ENCODE measurements at places on chromosomes 16 and 17. TPM values are rescaled to one million over a fixed set of nuclear protein-coding genes. Genes with fewer than 3 reads are reported as not detected.
A peak's percentile ranks its signal among the peaks of the same experiment; 100 is the strongest.

TNFRSF17 gene
- not detected for total RNA-seq

GRCh38 chr17:77419547-77420094 lies 278.9 kb downstream of the SEC14L1 start:
- no peak overlapping the region for H3K4me3 ChIP-seq
- H3K27me3 ChIP-seq, result no peaks in the 10 kb centered on the region
- H3K36me3 ChIP-seq, result no peaks in the 10 kb centered on the region

- H3K27ac ChIP-seq, result no peak overlapping the region
- H3K4me3 ChIP-seq, result no peak overlapping the region
- H3K4me1 ChIP-seq, result no peaks in the 10 kb centered on the region
- H3K36me3 ChIP-seq, result no peaks in the 10 kb centered on the region
Observed at GRCh38 chr16:85117418-85117817, 5.1 kb upstream of the CIBAR2 start.

GRCh38 chr17:3763777-3764170 lies 37.2 kb downstream of the ITGAE start:
- no peak overlapping the region for H3K4me3 ChIP-seq
- H3K27ac ChIP-seq, result no peak overlapping the region
- H3K4me1 ChIP-seq, result no peaks in the 10 kb centered on the region
- no peak for DNase-seq
- no peaks in the 10 kb centered on the region for H3K36me3 ChIP-seq

DNA sequence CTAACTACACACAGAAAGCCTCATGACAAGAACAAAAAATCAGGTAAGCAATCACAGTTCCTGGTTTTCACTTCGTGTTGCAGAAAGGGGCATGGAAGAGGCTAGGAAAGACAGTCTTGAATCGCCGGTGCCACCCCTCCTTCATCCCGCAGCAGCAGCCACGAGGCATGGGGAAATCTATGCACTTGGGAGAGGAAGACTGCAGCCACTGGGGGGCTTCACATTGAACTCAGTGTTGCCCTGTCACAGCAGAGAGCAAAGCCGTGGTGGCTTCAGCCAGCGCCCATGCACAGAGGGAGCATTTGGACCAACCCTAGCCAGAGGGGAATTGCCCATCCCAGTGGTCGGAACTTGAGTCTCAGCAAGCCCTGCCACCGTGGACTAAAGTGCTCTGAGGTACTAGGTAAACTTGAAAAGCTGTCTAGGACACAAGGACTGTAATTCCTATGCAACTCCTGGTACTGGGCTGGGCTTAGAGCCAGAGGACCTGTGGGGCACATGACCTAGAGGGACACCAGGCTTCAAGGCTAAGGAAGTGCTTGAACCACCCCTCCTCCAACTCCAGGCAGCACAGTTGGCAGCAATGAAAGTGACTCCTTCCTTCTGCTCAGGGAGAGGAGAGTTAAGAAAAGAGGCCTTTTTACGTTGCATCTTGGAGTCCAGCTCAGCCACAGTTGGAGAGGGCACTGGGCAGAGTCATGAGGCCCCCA lies 35.2 kb upstream of the ATP2C2 start:
- no peak overlapping the region for H3K4me3 ChIP-seq
- H3K4me1 ChIP-seq, result no peaks in the 10 kb centered on the region
- H3K27me3 ChIP-seq, result no peaks in the 10 kb centered on the region
- H3K36me3 ChIP-seq, result no peaks in the 10 kb centered on the region

- H3K4me1 ChIP-seq, result peaks cover 8% of the 10 kb centered on the region
- no peaks in the 10 kb centered on the region for H3K36me3 ChIP-seq
- no peak for DNase-seq
- no peaks in the 10 kb centered on the region for H3K27me3 ChIP-seq
- no peak overlapping the region for H3K4me3 ChIP-seq
Observed at GRCh38 chr16:84789431-84789830, 30.4 kb upstream of the CRISPLD2 start.

CD300LF gene
- 4.7 TPM for total RNA-seq

- no peak overlapping the region for H3K27ac ChIP-seq
- no peak overlapping the region for H3K4me3 ChIP-seq
Observed at GRCh38 chr17:34436607-34437006, 73.6 kb upstream of the CCL1 start.

ITGB3 gene
- total RNA-seq, result 0.84 TPM

FNDC8 gene
- total RNA-seq, result not detected

- no peak for DNase-seq
- no peak overlapping the region for H3K4me3 ChIP-seq
- no peaks in the 10 kb centered on the region for H3K27me3 ChIP-seq
- peaks cover 15% of the 10 kb centered on the region for H3K4me1 ChIP-seq
- H3K36me3 ChIP-seq, result no peaks in the 10 kb centered on the region
Observed at GRCh38 chr16:21602785-21603184, 3.4 kb downstream of the METTL9 start.

POLDIP2 gene
- 46.3 TPM for total RNA-seq

GRCh38 chr17:491086-492021 lies 138.7 kb upstream of the RPH3AL start:
- H3K27ac ChIP-seq, result peak overlapping the region; percentile 36
- DNase-seq, result peak; percentile 73
- H3K27me3 ChIP-seq, result no peaks in the 10 kb centered on the region

- no peak overlapping the region for H3K4me3 ChIP-seq
- H3K27ac ChIP-seq, result no peak overlapping the region
- H3K27me3 ChIP-seq, result no peaks in the 10 kb centered on the region
- no peak for DNase-seq
- H3K36me3 ChIP-seq, result no peaks in the 10 kb centered on the region
Observed at GRCh38 chr17:73679476-73679875, 35.2 kb upstream of the SDK2 start.

CPD gene
- 32.2 TPM for total RNA-seq

Data from pancreas (tissue), 10 donors.